ENCODE measurements at places on chromosomes 7 and 10.

- DNase-seq: no peak
Measured at GRCh38 chr7:41628901-41629300, 74.0 kb downstream of the INHBA start.

GRCh38 chr10:82874671-82875070 lies 999.7 kb downstream of the NRG3 start:
- DNase-seq: no peak

DNA sequence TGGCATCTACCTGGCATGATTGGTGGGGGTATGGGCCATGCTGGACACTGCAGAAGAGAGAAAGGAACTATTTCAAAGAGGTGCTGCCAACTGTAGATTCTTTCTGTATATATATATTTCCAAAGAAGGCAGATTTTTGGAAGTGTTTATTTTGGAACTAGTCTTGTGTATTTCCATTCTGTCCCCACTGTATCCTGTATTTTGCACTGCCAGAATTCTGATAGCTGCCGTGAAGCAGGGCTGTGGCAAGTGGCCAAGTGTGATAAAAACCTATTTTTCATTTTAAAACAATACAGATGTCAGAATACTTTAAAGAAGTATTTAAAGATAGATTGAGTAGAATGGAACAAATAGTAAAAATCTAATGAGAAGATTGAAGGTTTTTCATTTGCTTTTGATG lies 17.1 kb downstream of the MCU start:
- no peak for DNase-seq

DNA sequence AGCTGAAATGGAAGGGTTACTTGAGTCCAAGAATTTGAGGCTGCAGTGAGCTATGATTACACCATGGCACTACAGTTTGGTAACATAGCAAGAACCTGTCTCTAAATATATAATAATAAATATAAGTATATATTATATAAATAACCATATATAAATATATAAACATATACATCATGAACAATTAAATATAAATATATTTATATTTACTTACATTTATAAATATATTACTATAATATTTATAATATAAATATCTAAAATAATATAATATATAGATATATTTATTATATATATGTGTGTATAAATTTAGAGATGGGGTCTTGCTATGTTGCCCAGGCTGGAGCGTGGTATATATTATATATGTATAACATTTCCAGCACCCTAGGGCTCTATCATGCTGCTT lies 42.4 kb upstream of the LYZL1 start:
- no peak for DNase-seq

DNA sequence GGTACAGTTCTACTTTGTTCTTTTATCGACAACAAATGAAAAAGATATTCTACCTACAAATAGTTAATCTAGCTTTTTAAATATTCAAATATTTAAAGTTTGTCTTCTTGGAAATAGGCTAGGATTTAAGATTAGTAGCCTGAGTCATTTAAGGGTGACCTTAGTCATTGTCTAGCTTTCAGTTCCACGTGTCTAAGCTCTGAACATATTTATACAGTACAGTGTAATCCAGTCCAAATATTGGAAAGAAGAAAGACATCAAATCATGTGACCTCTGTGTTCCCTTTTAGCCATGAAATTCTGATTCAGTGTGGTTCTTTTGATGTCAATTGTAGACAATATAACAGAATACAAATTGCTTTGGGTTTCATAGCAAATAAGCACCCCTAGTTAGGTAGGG lies 121.1 kb downstream of the MALRD1 start:
- DNase-seq: no peak
